ENCODE measurements at places on chromosomes 1 and 21.

DNA sequence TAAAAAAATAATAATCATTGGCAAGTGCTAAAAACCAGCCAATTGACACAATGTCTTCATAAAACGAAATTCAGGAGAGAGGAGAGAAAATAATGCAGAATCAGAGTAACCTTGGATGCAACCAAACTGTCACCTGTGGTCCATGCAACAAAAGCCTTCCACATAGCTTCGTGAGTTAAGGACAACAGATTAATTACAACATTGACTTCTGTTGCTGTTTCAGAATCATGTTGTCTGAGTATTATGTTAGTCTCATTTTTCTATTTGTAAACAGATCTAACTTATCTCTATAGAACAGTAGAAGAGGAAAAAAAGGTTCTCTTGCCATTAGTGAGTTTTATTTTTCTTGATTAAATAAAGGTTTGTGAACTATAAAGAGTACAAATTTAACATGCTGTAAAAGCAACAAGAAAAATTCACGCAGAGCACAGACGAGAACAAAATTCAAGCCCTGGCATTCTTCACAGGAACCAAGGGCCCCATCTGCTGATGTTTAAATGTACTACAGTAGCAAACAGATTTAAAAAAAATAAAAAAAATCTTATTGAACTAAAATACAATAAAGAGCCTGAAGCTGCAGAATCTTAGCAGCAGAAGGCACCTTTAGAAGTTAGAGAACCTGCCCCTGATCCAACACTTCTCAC is 381.1 kb upstream of the PKN2 start:
- no peak for DNase-seq

DNA sequence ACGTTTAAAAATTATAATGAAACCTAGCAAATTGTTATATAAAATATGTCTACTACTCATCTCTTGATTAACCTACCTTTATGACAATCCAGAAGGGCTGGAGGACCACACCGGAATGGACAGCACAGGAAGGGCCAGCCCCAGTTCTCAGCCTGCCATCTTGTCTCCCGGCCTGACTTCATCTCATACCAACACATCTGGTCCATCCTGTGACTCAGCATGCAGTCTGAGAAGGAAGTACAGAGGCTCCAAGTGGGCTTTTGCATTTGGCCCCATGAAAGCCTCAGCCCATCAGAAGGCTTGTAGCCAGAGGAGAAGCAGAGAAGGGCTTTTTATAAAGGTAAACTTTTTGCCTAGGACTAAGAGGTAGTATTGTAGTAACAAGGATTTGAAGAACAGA is 436.6 kb downstream of the MRPL39 start:
- no peak for DNase-seq

DNA sequence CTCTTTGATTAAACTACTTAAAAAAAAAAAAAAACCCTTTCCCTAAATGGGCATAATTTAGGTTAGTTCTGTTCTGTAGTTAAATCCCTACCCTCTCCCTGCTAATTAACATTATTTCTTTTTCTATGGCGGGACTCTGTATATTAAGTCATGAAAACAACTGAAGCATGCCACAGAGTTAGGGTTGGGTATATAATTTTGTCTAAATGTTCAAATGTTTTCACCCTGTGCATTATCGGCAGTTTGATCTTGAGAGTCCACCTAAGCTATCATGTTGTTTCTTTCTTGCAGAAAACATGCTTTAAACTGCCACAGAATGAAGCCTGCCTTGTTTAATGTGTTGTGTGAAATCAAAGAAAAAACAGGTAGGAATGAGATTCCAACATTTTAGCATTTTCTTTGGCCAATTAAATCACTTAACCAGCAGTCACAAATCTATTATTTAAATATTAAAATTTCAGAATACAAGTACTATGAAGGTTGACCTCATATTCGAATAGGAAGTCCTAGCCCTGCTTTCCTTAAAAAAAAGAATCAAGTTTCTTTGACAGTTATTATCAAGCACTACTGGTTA is 4.0 kb downstream of the PBX1 start:
- DNase-seq: no peak

GRCh38 chr1:19954059-19954458 is 25.4 kb downstream of the PLA2G2A start:
- DNase-seq: no peak

- no peak for DNase-seq
Measured at GRCh38 chr21:34885626-34886239, 163.4 kb downstream of the RUNX1 start.

DNA sequence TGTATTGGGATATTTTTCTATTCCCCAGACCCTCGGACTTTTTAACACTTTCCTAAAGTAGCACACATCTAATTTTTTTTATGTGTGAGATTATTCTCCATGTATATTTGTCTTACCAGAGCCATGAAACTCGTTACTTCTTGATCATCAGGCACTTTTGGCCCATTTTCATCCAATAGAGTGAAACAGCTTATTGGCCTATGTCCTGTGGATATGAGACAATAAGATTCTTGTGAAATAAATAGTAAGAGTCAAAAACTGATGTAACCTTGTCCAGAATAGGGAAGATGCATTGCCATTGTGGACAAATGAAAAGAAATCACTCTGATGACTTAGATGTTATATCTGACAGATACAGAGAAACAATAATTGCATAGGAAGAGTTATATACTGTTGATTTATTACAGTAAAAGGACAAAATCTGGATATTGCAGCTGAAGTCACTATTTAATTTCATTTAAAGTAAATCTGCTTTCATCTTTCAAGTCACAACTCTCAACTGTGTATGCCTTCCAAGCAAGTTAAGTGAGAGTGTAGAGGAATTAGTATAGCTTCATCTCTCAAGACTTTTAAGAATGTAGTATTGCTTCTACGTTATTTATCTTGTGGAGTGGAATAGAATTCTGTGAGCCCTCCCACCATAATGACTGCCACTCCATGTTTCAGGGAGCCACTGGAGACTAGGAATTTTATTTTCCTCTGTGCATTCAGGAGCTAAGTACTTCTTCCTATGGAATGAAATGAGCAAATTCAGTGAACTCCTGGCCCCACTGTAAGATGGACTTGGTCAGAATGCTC is 86.9 kb downstream of the ADAMTS1 start:
- DNase-seq: no peak

DNA sequence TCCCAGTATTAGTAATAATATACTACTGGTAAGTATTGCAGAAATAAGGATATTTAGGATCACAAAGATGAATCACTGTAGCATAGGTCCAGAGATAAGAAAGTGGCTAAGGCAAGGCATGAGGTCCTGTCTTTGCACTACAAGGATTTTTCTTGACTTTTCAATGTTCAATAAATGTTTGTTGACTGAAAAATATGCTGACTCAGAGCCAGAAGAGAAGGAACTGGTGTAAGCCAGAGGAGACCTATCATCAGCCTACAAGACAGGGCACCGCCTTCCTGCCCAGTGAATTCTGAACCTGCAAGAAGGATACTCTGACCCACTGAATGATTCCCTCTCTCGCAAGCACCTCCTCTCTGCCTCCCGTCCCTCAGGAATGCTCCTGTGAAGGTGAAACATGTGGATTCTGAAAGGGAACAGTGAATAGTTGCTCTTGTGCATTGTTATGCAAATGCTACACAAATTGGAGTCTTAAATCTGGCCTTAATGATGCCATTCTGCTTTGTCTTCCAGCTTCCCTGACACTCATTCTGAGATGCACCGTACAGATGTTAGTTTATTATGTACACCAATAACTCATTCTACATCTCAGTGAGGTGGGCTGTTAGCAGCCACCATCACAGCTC is 540.0 kb downstream of the OMA1 start:
- DNase-seq: no peak

GRCh38 chr21:41369105-41369919 is 7.5 kb downstream of the MX2 start:
- DNase-seq: peak; percentile 15

DNA sequence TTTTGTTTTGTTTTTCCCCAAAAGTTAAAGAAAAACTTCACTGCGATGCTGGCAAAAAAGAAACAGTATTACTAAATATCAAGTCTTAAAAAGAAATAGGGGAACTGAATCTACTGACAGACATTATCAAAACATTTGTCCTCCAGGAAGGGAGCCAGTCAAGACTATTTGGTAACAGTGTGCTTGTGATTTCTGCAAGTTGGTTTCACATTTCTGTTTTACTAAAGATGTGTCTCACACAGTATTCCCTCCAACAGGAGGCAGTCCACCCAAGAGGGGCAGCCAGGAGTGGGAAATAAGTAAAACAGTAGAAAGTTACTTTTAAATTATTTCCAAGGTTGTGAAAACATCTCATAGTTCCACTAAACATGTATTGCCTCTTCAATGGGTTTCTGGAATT is 74.4 kb upstream of the SDC3 start:
- no peak for DNase-seq

DNA sequence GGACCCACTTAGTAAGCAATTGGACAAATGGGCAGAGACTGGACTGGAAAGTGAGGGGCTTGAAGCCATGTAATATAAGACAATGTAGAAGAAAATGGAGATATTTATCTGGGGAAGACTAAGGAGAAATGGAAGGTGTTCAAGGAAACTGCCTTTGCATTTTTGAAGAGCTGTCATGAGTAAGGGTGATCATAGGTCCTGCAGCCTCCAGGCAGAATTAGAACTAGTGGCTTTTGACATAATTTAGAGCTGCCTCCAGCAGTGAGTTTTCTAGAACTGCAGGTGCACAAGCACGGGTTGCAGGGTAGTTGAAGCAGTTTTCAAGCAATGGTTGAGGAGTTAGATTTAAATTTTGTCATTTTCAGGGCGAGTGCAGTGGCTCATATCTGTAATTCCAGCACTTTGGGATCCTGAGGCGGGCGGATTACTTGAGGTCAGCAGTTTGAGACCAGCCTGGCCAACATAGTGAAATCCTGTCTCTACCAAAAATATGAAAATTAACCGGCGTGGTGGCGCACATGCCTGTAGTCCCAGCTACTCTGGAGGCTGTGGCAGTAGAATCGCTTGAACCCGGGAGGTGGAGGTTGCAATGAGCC is 3.7 kb upstream of the CDC14A start:
- DNase-seq: no peak

- DNase-seq: no peak
Measured at GRCh38 chr1:230822092-230822581, 46.2 kb downstream of the C1orf198 start.

DNA sequence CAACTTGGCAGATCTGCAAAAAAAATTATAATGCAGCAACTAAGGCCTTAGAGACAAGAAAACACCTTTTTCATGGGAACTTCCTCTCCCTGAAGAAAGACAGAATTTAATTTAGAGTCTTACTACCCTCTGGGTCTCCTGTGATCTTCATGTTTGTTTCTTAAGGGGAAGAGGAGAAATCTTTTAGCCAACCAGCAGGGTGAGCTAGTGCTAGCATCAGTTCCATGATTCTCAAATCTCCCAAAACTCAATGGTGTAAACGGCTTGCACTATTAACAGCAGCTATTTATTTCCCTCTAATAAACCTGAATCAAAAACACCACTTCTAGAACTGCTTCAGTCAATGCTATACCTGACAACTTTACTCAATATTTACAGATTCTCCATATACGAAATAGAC is 3.8 kb downstream of the ZNF644 start:
- DNase-seq: no peak

DNA sequence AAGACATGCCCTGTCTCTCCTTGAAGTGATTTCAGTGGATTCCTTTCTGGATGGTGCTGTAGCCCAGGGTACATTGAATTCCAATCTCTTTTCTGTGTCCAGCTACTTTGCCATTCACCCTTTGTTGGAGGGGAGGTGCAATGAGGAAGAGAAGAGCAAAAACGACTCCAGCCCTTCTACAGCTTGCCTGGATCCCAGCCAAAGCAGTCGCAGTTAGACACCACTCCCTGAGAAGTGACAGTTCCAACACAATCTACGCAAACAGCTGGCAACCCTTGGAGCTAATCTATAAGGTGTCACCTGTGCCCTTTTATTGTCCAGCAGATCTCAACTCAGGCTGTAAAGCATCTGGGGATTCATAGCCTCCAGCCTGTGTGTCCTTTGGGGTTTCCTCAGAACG is 4.6 kb downstream of the CD244 start:
- no peak for DNase-seq

- no peak for DNase-seq
Measured at GRCh38 chr1:30818568-30819243, 61.1 kb upstream of the LAPTM5 start.

Data from activated T-helper 9 cell treated with anti-CD3 and anti-CD28 coated beads, Interleukin-2, amount 50 U/mL, for 16 hours (primary cell).